RPMI8226 (cell line): ENCODE measurements at places on chromosomes 3 and 15.

GRCh38 chr3:161412123-161412522 lies 40.8 kb upstream of the SPTSSB start:
- DNase-seq, result no peak

GRCh38 chr3:149703466-149703865 lies 45.6 kb upstream of the WWTR1 start:
- DNase-seq, result no peak

DNA sequence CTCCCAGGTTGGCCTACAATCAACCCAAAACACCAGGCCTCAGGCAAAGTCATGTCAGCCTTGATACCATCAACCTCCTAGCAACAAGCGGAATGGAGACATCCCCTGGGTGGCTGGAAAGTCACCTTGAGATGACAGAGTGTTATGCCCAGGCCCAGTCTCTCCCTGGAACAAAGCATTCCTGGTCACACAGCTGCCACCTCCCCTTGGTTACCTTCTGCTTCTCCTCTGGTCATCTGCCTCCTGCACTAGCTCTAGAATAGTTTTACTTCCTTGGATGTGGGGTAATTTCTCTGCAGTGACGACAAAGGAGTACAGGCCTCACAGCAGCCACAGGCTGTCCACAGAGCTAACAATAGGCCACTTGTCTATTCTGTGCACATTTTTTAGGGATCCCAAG lies 114.9 kb downstream of the RFTN1 start:
- DNase-seq, result no peak

DNA sequence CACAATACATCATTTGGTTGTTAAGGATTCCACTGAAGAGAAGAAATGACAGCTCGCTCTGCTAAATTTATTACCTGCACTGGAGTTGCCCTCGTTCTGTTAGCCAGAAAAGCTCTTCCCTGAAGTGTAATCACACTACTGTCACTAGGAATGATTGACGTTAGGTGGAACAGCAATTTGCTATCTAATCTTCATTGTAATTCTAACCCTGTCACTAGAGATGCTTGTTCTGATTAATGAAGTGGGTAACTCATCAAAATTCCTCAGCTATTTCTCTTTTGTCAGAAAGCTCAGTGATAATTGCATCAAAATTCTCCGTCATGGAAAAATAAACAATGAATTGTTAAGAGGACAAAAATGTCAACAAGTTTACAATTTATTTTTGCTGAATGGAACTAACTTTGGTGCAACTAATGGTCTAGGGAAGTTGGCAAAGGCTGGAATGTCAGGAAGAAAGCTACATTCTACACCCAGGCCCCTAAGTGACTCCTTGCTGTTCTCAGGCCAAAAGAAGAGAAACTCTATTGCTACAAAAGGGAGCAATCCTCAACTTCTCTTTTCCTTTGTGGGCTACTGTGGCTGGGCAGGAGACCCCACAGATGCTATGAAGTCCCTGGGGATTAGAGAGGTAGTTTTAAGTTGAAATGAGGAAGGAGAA lies 34.1 kb downstream of the CCDC191 start:
- no peak for DNase-seq

GRCh38 chr3:52857133-52857532 lies 22.3 kb upstream of the MUSTN1 start:
- no peak for DNase-seq

- peak; percentile 78 for DNase-seq
These were observed 112.9 kb downstream of the SEC22A start for GRCh38 chr3:123314359-123315270.

DNA sequence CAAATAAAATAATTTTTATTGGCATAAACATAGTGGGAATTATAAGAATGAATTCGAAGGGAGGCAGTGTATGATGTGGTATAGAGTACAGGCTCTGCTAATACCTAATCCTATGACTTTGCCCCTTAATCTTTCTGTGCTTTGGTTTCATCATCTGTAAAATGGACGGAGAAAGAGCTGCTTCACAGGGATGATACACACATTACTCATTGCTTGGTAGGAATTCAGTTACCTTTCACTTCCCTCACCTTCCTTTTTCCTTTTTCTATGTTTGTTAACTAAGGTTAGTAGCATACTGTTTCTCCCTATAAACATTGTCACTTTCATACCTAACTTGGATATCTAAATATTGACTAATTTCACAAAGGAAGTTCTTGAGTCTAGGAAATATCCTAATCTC lies 36.2 kb downstream of the LEKR1 start:
- no peak for DNase-seq

DNA sequence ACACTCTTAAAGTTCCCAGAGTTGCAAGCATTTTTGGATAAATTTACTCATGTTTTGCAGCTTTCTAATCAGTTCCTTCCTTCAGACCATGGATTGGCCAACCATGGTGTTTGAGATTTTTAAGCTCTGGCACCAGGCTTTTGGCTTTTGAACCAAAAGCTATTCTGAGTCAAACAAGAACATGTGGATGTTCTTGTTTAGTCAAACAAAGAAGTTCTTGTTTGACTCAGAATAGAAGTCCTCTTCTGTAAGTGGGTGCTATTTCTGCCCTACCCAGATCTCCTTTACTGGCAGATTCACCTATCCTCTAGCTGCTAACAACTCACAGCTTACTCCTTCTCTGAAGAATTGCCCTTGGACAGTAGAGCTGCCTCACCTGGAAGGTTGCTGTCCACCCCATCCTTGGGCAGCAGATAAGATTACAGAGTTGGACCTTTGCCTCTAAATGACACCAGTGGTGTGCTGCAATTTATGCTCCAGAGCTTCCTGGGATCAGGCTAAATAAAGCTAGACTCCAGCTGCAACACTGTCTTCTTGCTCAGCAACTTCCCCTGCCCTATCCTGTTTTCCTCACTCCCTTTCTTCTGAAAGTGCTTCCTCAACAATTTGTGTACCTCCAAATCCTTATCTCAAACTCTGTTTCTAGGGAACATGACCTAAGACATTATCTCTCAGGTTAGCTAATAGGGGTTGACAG lies 65.6 kb downstream of the COL6A6 start:
- DNase-seq, result no peak

DNA sequence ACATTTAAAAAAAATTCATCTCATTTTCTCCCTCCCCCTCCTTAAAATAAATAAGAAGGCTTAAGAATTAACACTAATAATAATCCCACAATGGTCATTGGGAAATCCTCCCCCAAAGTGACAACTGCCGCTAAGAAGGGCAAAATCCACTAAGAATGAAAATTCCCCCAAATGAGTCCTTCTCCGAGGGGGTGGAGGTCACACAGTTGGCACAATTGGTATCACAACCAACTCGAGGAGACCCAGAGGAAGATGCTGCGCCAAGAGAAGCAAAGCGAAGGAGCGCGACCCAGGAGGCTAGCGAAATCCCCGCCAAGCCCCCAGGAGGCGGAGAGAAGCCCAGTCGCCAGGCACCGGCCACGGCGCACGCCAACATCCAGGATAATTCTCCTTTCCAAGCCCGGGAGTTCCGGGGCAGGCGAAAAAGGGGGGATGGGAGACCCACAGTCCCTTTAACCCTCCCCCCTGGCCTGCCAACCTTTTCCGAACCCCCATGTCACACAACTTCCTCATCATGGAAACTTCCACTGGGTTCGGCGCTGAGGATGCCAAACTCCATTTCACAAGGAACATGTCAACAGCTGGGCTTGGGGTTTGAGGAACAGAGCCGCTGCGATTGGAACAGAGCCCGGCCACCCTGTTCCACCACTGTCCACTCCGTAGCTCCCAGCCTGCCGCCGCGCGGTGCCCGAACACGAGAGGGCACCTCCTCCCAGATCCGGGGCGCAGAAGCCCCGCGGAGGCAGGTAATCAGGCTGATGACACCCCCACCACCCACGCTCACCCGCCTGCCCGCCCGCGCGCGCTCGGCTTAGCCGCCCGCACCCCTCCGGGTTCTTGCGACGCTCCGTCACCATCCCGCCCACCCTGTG lies 668 bp downstream of the THRB start:
- DNase-seq, result peak; percentile 13

DNA sequence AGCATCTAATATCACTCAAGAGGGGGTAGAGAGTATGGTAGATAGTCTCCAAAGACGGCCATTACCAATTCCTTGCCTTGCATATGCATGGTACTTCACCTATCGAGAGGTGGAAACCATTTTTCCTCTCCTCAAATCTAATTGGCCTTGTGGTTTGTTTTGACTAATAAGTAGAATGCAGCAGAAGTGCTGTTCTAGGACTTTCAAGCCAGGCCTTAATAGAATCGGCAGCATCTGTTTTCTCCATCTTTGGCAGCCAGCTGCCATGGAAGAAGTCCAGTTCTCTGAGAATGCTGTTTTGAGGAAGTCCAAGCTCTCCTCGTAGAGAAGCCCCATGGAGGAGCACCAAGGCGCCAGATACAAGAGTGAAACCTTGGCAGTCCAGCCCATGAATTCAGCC lies 59.1 kb upstream of the RASGRP1 start:
- DNase-seq, result no peak

- DNase-seq, result no peak
These were observed 342.8 kb downstream of the TUSC7 start for GRCh38 chr3:117052395-117052794.

DNA sequence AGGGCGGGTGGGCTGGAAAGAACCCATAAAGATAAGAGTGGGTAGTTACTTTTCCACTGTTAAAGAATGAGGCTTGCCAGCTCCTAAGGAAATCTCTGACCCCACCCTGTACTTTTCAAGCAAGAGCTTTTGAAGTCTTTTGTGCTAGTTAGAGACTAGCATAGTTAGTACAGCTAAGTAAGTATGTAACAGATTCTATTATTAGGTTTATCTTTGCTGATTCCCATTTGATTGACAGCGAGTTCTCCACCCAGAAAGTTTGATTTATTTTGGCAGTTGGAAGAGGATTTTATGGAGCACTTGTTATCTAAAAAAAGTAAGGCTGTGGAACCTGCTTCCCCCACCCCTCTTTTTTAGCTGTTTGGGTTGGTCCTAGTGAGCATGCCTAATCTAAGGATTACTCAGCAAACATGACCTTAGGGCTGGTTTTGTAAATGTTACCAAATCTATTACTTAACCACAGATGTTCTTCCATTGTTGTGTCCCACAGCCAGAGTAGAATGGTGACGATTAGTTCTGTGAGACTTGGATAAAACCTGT lies 57.6 kb downstream of the FNDC3B start:
- DNase-seq, result peak; percentile 63

DNA sequence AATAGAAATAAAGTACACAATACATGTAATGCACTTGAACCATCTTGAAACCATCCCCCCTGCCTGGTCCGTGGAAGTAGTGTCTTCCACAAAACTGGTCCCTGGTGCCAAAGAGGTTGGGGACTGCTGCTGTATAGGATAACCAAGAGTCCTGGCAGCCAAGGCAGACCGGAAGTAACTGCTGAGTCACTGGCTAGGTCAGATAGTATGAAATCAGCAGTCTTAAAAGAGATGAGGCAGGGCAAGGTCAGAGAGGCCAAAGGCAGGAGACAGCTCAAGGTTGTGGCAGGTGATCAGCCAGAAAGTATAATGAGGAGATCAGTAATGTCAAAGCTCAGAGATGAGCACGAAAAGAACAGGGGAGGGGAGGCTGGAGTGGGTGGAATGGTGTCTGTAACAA lies 60.2 kb downstream of the MAP3K13 start:
- peak; percentile 89 for DNase-seq

DNA sequence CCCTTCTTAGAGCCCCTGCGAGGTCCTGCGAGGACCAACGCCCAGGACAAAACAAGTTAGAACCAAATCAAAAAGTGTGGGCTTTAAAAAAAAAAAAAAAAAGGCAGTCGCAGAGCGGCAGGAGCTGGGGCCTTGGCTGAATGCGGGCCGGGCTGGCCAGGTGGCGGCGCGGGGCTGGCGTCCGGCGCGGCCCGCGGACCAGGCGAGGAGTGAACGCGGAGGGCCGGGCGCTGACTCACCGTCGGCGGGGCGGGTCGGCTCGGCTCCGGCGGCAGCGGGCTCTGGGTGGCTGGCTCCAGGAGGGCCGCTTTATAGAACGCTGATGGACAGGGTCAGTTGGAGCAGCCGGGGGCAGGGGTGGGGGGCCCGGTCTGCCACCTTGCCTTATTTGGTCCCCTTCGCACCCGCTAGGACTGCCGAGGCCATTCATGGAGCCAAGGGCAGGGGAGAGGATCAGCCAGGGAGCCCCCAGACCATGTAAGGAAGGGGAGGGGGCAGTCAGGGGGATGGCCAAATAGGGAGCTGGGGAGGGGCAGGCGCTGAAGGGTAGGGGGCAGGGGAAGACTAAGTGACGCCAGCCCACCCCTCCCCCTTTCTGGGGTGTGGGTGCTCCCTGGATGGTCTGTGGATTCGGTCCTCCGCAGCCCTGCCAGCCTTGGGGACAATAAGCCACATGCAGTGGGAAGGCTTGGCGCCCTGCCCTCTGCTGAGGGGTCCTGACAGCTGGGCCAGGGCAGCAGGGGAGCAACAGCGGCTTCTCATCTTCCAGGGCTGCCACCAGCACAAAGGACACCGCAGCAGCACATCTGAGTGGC lies at the start of gene ACTC1:
Gene ACTC1 (minus strand): TSS at position 283 of the 815 bp plus-strand sequence. CDS start 741 bp downstream, outside the sequence.
- no peak for DNase-seq

GRCh38 chr3:111675846-111676210 lies 80.7 kb upstream of the ZBED2 start:
- peak; percentile 20 for DNase-seq

GRCh38 chr3:195467641-195468390 lies 25.0 kb upstream of the ACAP2 start:
- DNase-seq, result no peak

GRCh38 chr15:79184465-79184892 lies 93.9 kb upstream of the RASGRF1 start:
- peak; percentile 74 for DNase-seq

GRCh38 chr15:46543626-46544025 lies 908.8 kb downstream of the SQOR start:
- no peak for DNase-seq

DNA sequence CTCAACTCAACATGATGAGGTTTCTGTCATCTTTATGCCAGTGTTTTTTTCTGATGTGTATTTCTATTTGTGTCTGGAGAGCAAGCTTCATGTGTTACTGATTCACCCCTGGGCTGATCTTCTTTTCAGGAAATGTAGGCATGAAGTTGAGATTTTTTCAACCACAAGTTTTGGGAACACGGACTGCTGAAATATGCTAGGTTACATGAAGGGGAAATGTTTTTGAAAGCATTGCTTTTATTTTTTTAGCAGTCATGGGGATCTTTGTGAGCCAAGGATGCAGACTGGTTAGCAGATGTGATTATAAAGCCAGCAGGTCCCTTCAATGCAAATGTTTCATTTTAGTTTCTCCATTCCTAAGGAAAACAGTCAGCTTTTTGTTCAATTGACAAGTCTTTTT lies 219.3 kb upstream of the COL8A1 start:
- DNase-seq, result no peak

DNA sequence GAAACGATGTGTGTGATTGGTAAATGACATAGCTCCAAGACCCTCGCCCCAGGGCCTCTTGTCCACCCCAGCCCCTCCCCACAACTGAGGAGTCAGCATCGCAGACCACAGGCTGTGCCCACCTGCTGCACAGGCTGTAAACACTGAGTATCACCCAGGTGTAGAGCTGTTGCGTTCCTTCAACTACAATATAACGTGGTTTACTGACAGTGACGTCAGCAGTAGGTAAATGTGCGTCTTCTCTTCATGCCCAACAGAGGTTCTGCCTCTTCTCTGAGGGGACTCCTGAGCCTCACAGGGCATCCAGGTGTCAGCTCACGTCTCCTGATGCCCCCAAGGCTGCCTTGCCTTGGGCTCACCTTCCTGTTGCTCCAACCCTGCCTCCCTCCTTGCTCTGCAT lies 395.1 kb downstream of the CACNA2D3 start:
- DNase-seq, result no peak

GRCh38 chr3:57059411-57059810 lies 1.1 kb upstream of the SPATA12 start:
- DNase-seq, result no peak

GRCh38 chr15:55530861-55531313 lies 22.9 kb upstream of the DNAAF4 start:
- DNase-seq, result no peak
